Activated CD4-positive, alpha-beta T cell treated with anti-CD3 and anti-CD28 coated beads, Interleukin-2, amount 50 U/mL, for 24 hours (primary cell): ENCODE measurements at places on chromosomes 7 and 10.

- DNase-seq = no peak
These were observed 91.2 kb downstream of the GTF2IRD1 start for GRCh38 chr7:74544706-74545469.

- no peak for DNase-seq
These were observed 81.3 kb upstream of the DKK1 start for GRCh38 chr10:52232561-52233350.

- no peak for DNase-seq
These were observed 90.3 kb downstream of the JMJD1C start for GRCh38 chr10:63375458-63375857.

- DNase-seq = no peak
These were observed 5.0 kb upstream of the GIGYF1 start for GRCh38 chr7:100699018-100699417.

DNA sequence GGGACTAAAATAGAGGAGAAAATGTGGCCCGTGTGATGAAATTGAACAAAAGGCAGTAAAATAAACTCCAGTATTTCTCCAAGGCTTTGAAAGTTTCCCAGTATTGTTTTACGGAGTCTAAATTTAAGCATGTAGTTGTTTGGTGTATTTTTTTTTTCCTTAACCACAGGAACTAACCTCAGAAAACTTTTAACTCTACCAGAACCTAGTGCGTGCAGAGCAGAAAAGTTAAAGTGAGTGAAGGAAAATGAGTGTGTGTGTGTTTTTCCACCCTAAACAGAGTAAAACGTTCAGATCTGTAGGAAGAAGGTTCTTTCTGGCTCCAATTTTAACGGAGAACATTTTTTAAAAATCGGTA lies 812 bp downstream of the PROSER2 start:
- no peak for DNase-seq

- no peak for DNase-seq
These were observed 136.3 kb downstream of the KCNMA1 start for GRCh38 chr10:77501152-77501845.
